Stimulated activated CD4-positive, alpha-beta T cell treated with anti-CD3 and anti-CD28 coated beads, Interleukin-15, amount 100 ng/mL, for 1 hour (primary cell): ENCODE measurements at places on chromosomes 3 and 15.

- peak; percentile 63 for DNase-seq
Measured at GRCh38 chr15:68783226-68784058, 37.3 kb downstream of the ANP32A start.

- DNase-seq: no peak
Measured at GRCh38 chr3:193910310-193910709, 225.6 kb upstream of the HES1 start.

- DNase-seq: no peak
Measured at GRCh38 chr3:52420388-52420787, 24.5 kb downstream of the SEMA3G start.

DNA sequence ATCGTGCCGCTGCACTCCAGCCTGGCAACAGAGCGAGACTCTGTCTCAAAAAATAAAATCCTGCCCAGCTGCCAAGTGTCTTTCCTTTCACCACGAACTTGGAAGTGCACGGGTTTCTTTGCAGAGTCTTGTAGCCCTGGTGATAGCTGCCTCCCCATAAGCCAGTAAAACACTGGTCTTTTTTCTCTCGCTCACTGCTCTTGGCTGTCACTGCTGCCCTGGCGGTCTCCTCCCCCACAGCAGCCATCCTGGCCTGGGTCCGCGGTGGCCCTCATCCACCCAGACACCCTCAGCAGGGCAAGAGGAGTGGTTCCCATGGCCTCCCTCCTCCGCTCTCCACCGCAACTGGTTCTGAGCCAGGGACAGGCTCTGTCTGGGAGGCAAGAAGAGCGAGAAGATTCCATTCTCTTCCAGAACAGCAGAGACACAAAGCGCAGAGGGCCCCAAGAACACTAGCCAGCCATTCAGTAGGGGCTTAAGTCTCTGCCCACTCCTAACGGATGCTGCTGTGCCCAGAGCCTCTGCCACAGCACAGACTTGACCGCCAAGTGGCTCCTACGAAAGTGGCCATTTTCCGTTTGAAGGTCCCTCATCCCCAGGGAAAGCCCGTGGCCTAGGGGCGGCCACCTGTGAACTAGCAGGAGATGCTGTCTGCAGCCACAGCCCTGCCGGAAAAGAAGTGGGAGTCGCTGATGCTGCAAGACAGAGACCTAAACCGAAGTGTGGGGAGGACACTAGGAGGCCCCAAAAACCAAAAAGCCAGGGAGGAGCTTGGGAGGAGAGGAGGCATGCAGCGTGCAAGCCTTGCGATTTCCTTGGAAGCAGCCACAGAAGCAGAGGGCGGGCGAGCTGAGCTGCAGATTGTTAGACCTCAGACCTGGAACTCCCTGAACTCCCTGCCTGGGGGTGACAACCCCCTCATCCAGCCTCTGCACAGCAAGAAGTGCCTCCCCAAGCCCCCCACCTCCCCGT is 44.1 kb downstream of the KLHL25 start:
- no peak for DNase-seq

- DNase-seq: peak; percentile 53
Measured at GRCh38 chr3:52317208-52318000, 1.3 kb downstream of the DNAH1 start.

- no peak for DNase-seq
Measured at GRCh38 chr3:183128709-183129108, 29.4 kb upstream of the MCCC1 start.

DNA sequence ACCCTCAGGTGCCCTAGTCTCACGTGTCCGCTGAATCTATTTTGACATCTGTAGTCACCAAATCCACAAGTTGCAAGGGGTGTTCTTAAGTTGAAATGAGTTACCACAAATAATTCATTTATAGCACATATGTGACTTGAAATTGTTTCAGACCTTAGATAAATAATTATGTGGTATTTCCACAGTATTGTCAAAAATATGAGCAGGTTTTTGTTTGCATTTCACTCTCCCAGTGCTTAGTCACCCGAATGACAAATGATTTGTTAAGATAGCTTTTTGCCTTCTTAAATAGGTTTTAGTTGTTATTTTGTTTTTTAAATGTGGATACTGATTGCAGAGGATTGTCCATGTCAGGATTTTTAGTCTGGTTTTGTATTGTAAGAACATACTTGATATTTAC is 2.6 kb downstream of the MFSD1 start:
- DNase-seq: no peak

DNA sequence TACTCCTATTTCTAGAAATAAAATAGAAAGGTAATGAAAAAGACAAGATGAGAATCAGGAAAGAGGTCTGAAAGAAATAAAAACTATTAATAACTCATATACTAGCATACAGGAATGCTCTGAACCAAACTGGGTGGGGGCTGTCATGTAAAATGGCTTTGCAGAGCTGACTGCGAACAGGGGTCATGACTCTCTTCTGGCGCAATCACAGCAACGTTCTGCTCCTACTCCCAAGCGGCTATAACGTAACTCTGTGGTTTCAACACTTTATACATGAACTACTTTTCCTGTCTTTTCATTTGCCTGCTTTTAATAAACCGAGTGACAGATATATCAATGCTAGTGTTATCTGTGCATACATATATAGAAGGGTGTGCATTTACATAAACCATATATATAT is 116.7 kb downstream of the DLG1 start:
- DNase-seq: no peak

DNA sequence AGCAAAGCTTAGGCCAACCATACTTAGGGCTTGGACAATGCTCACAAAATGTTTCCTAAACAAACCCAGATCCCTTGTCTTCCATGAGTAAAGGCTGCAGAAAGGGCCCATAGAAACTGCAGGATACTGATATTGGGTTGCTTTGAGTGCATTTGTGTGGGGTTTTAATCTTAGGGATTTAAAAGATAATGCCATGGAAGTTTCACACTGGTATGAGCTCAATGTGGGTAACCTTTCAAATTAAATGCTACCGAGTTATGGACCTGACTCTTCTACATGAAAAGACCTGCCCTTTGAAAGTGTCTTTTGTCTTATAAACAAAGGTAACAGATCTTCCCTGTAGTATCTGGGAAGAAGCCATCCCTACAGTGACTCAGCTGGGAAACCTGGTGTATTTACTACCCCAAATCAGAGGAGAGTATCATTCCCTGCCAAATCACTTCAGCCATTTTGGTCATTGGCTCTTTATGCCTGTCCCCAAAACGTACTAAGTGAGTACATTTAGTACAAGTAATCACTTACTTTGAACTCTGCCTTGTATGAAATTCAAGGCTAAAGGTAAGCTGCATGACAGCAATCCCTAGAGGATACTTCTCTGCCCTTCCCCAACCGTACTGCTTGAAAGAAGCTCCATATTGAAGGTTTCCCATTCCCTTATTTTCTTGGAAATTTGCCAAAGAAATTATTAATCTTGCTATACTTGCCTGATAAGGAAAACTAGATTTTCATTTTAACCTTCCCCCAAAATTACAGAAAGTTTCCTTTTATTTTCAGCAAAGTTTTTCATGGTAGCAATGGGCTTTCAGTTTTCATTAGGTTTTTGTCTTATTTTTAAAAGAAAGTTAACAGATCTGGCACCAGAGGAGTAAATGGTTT is 7.2 kb downstream of the TM4SF1 start:
- DNase-seq: no peak

DNA sequence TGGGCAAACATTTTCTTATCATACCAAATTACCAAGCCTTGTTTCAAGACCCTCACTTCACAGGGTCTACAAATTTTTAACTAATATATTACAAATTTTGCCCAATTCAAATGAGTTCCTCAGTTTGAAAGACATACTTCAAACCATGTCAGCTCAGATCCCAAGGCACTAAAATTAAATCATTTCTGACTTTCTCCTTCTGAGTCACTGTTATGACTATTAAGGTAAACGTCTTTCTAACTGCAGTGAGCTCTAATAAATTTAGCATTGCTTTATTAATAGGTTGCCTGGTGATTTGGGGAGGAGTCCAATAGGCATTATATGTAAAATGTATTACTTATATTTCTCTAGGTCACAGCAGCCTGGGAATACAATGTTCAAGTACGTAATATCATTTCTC is 158.2 kb upstream of the ARHGEF26 start:
- DNase-seq: no peak

- no peak for DNase-seq
Measured at GRCh38 chr3:136263251-136263650, 13.1 kb downstream of the PCCB start.

GRCh38 chr3:64268926-64269325 is 43.7 kb upstream of the PRICKLE2 start:
- DNase-seq: no peak

DNA sequence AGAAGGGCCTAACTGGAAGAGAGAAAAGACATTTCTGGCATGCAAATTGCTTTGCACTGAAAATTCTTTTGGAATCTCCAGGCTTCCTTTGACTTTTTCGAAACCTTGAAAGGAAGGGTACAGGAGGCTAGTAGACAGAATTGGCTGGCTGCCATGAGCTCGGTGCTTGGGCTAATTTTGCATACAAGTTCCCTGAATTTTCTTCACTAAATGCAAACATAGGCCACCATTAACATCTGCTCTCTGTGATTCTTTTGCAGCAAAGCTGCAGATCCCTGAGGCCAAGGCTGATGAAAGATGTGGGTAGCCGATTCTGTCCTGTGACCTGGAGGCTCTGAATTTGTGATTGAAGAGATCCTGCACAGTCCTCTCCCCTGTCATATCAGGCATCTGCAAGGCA is 247.8 kb upstream of the MCTP2 start:
- no peak for DNase-seq

DNA sequence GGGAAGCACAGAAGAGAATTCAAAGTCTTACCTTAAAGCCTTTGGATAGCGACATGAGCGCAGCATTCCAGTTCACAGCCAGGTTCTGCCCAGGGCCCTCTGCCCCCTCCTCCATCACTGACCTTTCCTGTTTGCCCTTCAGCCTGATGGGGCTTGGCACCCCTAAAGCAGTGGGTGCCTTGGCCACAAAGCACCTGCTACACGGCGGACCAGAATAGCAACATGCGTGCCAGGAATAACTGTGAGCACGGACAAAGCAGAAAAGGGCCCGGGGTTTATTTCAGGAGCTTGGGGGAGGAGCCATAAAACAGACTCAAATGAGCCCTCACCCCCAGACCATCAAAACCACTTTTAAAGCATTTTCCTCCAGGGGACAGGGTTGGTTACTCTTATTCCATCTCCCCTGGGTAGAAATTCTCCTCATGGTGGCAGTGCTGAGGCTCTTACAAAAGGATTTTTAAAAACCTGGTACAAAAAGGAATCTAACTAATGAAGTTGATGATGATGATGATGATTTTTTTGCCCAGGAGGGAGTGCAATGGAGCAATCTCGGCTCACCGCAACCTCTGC is 135.4 kb downstream of the KLF13 start:
- no peak for DNase-seq

DNA sequence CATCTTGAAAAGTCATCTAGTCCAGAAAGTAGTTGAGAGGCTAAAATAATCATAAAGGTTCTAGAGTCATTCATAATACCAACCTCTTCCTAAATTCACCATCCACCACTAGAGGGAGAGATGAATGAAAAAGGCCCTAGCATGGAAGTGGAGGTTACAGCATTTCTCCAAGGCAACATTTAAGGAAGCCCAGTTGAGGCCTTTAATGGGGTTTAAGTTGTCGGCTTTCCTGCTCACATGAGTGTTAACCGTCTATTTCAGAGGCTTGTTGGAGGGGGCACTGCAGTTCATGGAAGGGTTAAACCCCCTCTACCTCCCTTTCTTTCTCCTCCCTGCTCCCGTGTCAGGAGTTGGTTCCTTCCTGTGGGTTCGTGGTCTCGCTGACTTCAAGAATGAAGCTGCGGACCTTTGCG is 3.8 kb upstream of the SLCO3A1 start:
- no peak for DNase-seq

- DNase-seq: no peak
Measured at GRCh38 chr3:58041182-58041825, 33.1 kb downstream of the FLNB start.

- DNase-seq: no peak
Measured at GRCh38 chr15:36982430-36982829, 117.9 kb downstream of the MEIS2 start.

DNA sequence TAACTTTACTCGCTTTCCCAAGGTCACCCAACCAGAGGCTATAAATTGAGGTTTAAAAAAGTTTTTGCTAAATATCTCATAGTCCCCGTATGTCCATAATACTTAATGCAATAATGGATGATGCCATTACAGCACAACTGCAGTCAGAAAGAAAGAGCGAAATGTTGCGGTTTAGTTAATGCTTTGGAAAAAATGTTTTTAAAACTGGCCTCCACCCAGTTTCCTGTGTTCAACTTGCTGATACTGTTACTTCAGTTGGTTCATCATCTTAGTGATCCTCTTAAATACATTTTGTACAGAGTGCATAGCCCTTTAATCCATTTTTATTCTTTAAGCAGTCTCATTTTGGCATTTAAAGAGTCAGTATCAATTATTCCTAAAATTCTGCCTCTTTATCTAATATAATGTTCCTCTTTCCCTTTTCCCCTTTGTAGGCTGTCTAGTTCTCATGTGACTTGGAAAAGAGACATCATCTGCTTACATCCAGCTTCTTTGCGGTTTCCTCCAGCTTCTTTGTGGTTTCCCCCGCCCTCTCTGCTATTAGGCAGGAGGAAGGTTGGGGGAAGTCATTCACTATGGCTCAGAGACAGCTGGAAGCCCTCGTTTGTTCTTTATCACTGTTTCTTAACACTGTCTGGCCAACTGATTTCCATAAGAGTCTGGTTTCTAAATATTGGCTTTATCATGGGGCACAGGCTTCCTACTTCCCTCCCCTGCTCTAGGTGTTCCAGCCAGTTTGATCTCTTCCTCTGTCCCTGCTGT is 154.3 kb downstream of the GOLIM4 start:
- DNase-seq: no peak

DNA sequence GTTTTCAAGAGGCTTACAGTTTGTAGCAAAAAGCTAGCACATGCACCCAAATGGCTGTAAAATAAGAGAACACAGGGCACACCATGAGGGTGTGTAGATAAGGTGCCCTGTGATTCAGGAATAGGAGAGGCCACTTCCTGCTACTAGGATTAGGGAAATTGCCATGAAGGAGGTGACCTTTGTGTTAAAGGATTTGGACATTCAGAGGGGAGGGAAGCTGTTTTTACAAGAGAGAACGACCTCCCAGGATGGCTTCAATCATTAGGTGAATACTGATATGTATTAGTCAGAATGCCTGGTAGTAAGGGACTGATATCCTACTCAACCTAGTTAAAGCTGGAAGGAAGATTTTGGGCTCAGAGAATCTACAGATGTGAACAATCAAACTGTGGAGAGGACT is 35.7 kb upstream of the ABHD17C start:
- DNase-seq: no peak

GRCh38 chr3:33046521-33046920 is 50.4 kb downstream of the GLB1 start:
- no peak for DNase-seq
